Fibroblast of villous mesenchyme (primary cell): ENCODE measurements at places on chromosomes 1 and 21.

GRCh38 chr1:45375104-45376090, 35.2 kb upstream of the MUTYH start:
- DNase-seq = no peak

DNA sequence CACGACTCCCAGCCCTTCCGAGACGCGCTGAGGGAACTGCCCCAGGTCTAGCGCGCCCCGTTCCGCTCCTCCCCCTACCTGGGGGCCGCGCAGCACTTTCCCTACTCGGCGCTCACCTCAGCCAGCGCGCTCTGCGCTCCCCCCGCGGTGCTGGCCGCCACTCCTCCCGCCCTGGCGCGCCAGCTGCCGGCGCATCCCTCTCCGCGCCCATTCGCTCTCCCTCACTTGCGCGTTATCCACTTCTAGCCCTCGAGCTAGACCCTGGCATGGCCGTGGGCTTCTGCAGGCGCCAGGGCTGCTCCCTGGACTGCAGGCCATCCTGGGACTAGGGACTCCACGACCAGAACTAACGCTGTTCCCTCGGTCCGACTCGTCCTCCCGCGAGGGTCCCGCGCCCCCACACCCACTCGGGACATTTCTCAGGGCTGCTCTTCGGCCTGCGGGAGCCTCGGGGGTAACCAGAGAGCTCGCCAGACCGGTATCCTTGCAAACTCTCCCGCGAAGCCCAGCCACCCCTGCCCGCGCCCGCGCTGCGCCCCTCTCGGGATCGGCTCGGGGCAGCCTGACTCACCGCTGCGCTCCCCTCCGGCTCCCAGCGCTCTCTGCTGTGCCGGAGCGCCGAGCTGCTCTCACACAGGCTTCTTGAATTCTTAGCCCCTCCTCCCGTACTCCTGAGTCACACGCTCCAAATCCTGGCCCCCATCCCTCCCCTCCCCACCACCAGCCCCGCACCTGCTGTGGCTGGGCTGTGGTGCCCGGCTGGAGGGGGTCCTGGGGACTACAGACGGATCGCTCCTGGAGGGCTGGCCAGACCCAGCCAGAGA, at the start of gene NGF:
Gene NGF (minus strand): TSS at position 617 of the 824 bp plus-strand sequence. CDS start 51,454 bp downstream, outside the sequence.
- DNase-seq = no peak

DNA sequence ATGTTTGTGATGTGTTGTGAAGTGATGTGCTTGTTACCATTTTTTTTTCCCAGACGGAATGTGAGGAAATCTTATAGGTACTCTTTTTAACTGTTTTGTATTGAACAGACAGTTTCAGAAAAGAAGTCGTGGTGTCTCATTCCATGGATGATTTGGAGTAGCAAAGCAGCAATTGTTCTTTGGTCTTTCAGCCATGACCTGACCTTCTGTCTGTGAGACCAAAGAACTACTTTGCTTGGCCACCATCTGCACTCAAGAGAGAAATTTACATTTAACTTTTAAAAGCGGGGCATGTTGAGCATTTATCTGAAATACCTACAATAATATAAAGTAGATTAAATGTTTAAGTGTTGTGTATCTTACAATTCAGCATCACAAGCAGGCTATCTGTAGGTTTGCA, 90.2 kb downstream of the SDCCAG8 start:
- no peak for DNase-seq

- no peak for DNase-seq
Observed at GRCh38 chr1:206023695-206024094, at the start of gene CTSE. Gene CTSE (minus strand): TSS chr1:206023895. CDS start chr1:206023791, 104 bp downstream.

DNA sequence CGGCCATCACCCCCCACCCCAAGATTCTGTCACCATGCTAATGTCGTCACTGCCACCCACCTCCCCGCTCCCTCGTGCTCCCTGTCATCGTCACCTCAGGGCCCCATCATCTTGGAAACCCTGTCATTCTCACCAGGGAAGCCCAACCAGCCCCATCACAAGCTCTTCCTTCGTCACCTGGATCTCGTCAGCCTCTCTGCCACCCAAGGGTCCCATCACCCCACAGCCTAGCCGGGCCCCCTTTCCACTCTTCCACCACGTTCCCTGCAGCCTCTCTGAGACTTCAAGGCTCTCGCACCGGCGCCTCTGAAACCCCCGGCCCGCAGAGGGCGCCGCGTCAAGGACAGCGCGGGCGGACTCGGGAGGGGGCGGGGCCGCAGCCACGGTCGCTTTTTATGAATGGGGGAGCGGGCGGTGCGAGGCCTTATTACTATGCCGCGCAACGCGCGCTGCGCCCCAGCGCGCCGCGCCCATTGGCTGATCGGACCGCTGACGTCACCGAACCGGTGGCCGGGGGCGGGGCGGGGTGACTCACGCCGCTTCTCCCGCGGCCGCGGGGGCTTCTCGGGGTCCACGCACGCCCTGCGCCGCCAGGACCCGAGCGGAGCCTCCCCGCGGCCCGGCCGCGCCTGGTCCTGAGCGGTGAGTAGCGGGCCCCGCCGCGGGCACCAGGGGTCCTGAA, at the start of gene GPR3:
Gene GPR3 (plus strand): TSS at position 527 of the 682 bp plus-strand sequence. CDS start 1,177 bp downstream, outside the sequence.
- DNase-seq = peak; percentile 94

DNA sequence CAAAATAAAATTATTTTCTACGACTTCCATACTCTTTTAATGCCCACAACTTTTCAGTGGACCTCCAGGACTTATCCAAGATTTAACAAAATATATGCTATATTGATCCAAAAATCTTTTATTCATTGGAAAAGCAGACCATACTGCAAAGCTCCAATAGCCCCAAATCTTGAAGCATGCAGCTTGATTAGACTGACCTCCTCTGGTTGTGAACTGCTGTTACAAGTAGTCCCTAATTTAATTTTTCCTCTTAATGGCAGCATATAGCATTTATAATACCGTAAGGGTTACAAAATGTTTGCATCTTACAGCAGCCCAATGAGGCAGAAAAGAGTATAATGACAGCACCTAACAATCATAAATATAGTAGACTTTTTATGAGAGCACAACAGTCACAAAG, 49.8 kb downstream of the TPR start:
- peak; percentile 7 for DNase-seq

- peak; percentile 53 for DNase-seq
Observed at GRCh38 chr1:151325231-151325630, 2.0 kb downstream of the PI4KB start.

DNA sequence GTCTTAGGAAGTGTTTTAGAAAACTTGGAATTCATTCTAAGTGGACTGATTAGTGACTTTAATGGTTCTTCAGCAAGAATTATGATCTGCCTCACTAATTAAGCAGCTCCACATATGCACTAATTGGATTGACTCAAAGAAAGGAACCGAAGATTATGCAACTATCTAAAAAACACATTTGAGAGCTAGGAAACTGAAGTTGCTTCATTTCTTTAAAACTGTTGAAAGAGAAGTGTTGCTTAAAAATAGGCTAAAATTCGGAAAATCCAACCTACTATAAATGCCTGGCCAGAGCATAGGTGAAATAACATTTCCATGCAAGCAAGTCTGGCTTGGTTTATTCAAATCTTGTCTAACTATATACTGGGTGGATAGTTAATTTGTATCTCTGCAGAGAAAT, 502.9 kb upstream of the ZRANB2 start:
- DNase-seq = no peak

DNA sequence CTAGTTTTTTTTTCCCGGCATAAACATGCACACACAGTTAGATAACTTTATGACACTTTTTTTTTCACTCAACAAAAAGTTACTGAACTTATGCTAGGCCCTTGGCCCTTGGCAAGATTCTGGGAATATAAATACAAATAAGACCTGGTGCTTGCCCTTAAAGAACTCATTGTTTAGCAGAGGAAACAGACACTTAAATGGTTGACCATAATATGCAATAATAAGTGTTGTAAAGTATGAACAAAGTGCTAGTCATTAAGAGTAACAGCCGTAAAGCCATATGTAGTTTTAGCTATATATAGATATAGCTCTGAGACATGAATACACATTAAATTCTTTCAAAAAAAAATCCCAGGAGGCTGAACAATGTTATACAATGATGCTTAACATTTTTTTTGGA, 198.3 kb downstream of the CYYR1 start:
- DNase-seq = no peak

DNA sequence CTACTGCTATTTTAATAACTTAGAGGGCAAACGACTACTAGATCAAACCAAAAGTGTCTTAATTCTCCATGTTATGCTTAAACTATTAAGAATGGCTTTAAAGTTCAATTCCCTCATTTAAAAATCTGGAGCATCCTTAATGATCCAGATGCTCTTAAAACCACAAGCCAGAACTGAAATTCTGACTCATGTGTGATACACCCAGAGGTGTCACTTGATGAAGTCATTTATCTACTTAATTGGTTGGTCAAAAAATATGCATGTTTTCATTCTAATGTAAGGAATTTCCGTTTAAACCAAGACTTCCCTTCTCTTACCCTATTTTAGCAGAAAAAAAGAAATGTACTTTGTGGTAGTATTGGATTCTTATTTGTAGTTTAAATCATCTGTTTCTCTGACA, 1261.2 kb upstream of the B3GALT2 start:
- DNase-seq = no peak

GRCh38 chr1:234091876-234092275, 187.4 kb downstream of the SLC35F3 start:
- no peak for DNase-seq

DNA sequence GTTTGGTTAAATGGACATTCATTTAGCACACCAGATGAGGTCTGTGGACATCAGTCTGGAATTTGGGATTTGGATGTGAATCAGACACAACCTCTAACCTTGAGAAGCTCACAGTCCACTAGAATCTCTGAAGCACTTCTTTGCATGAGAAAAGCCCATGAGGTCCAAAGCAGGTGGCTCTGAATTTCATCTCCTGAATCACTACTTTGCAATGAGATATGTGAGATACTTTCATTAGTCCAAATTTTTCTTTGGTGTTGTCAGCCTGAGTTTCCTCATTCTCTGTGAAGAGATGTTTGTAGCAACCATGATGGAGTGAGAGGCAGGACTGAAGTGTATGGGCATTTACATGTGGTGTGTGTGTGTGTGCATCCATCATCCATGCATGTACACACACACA, 16.5 kb upstream of the LCE2D start:
- DNase-seq = no peak

DNA sequence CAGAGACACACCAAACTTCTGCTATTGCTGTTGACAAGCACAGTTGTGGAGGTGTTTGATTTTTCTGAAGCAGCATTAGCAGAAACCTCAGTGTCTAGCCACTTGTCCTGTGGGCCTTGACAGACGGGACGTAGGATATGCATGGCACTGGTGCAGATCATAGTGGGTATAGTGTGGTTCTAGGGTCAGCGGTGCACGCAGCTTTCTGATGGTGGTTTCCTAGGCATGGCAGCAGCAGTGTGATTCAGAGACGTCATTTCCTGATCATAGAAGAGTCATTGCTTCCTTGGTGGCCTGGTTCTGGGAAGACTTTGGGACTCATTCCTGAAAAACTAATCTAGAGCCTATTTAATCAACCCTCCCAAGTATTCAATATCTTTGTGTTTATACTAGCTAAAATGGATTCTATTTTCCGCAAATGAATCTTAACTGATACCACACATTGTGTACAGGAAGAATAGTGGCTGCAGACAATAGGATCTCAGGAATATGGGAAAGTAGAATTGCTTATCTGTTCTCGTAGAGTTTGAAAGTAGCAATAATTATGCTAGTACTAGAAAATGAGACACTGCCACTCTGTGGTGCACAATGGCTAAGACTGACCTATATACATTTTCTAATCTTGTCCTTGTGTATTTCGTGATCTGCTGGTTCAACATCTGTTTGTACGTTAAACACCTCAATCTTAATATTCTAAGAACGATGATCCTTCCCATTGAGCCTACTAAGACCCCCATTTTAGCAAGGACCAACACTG, 2.8 kb upstream of the USP1 start:
- DNase-seq = no peak

- no peak for DNase-seq
Observed at GRCh38 chr1:41017141-41018017, 4.1 kb downstream of the SLFNL1 start.

DNA sequence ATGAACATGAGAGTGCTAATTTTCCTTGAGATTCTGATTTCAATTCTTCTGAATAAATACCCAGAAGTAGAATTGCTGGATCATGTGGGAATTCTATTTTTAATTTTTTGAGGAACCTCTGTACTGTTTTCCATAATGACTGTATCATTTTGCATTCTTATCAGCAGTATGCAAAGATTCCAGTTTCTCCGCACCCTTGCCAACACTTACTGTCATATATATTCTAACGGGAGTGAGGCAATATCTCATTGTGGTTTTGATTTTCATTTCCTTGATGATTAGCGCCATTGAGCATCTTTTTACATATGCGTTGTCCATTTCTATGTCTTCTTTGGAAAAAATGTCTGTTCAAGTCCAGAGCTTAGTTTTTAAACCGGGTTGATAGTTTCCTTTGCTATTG, 33.2 kb downstream of the VCAM1 start:
- no peak for DNase-seq

DNA sequence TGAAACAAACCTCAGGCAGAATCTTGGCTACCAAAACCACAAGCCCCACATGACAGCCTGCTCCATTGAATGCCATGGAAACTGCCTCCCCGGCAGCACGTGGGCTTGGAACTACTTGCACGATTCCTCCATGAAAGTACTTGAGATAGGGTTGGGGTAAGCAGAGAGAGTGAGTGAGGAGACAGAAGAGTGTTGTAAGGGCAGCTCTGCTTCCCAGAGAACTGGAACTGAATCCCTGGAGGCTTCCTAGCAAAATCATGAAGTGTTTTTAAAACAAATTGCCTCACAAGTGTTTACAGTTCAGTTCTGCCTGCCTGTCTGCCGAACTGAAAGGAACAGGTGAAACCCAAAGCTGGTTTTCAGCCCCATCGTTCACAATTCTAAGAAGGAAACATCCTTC, 35.3 kb upstream of the DNASE2B start:
- DNase-seq = no peak

DNA sequence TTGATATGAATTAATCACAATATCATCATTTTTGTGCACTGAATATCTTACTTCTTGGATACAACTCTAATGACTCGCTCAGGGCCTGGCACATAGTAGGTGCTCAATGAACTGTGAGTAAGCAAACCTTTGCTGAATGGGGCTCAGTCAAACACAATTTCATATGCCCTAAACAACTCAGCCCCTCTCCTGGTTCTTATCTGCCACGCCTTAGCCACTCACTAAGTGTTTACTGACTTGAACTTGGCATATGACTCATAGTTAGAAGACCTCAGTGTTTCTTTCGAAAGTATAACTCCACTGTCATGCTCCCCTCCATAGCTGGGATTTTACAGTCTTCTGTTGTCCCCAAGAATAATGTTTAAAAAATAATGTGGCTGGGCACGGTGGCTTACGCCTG, 4.8 kb upstream of the IFNLR1 start:
- peak; percentile 60 for DNase-seq

- DNase-seq = no peak
Observed at GRCh38 chr1:26287811-26288210, 7.9 kb downstream of the SH3BGRL3 start.

DNA sequence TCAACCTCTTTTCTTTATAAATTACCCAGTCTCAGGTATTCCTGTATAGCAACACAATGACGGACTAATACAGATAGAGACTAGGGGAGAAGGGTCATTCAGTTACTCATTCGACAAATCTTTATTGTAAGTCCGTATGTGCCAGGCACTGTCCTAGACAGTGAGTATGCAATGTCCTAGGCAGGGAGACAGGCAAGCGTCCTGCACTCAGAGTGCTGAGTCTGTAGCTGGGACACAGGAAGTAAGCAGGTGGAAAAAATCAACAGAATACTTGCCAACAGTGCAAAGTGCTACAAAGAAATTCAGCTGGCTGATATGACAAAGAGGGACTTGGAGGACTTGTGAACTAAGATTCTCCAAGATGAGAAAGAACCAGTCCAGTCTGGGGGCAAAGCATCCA, 92.2 kb upstream of the ZBTB40 start:
- no peak for DNase-seq

- DNase-seq = no peak
Observed at GRCh38 chr1:230573658-230574057, 68.6 kb upstream of the COG2 start.

GRCh38 chr21:46227811-46228344, 696 bp downstream of the LSS start:
- peak; percentile 34 for DNase-seq
